A172 (cell line): ENCODE measurements at places on chromosomes 4 and X. TPM values are rescaled to one million over a fixed set of nuclear protein-coding genes. Genes with fewer than 3 reads are reported as not detected.
A peak's percentile ranks its signal among the peaks of the same experiment; 100 is the strongest.

SPANXB1 gene
- 5.3 and 5.5 TPM in 2 replicates for total RNA-seq

GRCh38 chr4:163762741-163763140 lies 268.3 kb downstream of the TMA16 start:
- DNase-seq, result no peak

GRCh38 chr4:23070848-23071570 lies 378.3 kb downstream of the GBA3 start:
- DNase-seq, result no peak

- no peak for DNase-seq
These were observed 237.2 kb downstream of the IL1RAPL2 start for GRCh38 chrX:104803219-104803618.

DNA sequence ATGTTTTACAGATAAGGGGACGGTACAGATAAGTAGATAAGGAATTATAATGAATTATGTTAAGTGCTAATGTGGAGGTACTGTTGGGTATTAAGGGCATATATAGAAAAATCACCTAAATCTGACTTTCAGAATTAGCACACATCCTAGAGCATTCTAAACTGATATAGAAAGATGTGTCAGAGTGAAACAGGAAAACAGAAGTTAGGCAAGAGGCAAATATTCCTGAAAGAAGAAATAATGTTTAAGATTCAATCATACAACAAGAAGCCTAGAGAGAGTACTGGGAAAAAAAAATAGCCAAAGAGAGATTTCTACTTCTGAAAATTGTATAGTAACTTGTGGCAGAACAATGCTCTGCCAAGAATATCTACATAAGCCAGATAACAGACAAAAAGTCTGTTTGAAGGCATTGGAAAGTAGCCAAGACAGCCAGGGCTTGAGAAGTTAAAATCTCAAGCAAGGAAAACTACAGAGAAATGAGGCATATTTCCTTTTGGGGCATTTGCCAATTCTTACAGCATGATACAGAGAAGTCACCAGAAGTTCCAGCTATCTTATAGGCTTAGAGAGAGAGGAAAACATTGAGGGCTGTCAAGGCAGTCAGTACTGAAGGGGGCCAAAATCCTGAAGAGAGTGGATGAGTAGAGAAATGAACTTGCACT lies 646.0 kb downstream of the RPA4 start:
- DNase-seq, result no peak

DNA sequence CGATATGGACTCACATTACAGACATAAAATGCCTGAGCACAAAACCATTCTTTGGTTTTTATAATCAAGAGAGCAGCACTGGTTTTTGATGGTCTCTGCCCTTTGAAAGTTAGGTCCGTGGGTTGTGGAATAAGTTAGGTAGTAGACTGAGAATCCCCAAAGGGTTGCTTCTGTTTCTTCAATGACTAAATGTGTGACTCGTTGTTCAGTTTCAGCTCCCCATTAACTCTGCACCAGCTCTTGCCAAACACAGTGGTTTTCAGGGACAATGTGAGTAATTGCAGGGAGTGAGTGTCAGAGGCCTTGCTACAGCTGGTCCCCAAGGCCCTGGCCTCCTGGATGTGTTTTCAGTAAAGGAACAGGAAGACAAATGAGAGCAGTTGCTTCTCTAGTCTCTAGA lies 24.8 kb downstream of the SMIM20 start:
- DNase-seq, result no peak

SPOCK3 gene
- total RNA-seq, result 0.19 and 0.26 TPM in 2 replicates

RBMXL3 gene
- total RNA-seq, result not detected in 2 replicates

PNMA6A gene
- total RNA-seq, result 3.5 and 4.1 TPM in 2 replicates

CLNK gene
- not detected in 2 replicates for total RNA-seq

- DNase-seq, result peak; percentile 29
These were observed 121.1 kb upstream of the NDST4 start for GRCh38 chr4:115234405-115235093.

IL1RAPL1 gene
- 14.9 and 15.5 TPM in 2 replicates for total RNA-seq

NOA1 gene
- total RNA-seq, result 11.0 and 12.0 TPM in 2 replicates

DNA sequence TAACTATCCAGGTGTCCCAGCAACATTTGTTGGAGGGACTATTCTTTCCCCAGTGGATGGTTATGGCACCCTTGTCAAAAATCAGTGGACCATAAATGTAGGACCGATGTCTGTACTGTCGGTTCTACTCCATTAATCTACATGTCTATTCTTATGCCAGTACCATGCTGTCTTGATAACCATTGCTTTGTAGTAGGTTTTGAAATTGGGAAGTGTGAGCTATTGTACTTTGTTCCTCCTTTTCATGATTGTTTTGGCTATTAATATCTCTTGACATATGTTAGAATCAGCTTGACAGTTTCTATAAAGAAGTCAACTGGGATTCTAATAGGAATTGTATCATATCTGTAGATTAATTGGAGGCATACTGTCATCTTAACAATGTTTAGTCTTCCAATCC lies 112.7 kb downstream of the HNRNPD start:
- no peak for DNase-seq

DNA sequence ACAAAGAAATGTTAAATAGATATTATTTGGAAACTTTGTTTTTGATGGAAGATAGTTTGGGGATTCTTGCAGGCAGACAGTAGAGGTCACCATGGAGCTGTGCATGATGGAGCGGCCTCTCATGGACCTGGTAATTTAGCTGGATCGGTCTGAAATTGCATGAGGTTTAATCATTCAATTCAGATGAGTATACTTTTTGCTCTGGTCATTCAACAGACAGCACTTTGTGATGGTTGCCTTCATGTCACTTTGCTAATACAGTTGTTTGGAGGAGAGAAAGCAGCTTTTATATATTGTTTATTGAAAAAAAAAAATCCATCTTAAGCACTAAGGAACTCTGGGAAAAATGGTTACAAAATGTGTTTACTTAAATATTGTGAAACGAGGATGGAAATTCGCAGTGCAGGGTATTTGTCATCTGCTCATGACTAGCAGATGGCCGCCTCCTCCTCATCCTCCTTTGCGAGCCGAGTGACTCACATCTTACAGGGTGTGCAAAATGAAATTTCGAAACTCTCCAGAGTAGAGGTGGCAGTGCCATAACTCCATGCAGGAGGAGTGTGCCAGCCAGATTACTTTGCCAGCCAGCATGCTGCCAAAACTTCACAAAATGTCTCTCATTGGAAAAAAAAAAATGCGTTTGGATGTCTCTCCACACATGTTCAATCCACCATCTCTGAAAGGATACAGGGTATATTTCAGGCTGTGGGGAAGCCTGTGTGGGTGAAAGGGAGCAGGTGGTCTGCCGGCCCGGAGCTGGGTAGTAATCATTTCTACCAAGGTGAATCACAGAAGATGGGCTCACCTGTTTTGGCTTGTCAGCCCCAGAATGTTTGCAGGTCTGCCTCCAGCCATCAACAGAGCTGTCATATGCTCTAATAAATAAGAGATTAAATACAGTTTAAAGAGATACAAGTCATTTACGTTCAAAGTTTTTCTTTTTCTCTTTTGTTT lies 314.9 kb upstream of the DIPK2B start:
- peak; percentile 90 for DNase-seq

APLN gene
- total RNA-seq, result 0.31 and 0.65 TPM in 2 replicates

DNA sequence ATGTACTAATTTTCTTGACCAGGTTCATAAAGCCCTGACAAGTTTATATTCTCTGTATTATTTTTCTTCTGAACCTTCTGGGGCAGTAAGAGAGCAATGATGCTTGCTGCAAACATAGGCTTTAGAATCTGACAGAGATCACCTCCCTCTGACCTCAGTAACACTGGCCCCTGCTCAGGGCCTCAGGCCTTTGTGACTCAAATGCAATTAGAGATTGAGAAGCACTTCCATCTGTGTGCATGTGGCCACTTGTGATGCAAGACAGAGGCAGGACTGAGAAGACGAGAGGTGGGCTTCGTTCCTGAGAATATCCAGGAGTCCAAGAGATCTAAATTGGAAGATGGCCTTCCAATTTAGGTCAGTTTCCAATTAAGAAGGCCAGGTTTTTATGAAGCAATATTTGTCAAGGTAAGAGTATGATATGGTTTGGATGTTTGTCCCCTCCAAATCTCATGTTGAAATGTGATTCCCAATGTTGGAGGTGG lies 82.8 kb upstream of the VEGFC start:
- no peak for DNase-seq

DNA sequence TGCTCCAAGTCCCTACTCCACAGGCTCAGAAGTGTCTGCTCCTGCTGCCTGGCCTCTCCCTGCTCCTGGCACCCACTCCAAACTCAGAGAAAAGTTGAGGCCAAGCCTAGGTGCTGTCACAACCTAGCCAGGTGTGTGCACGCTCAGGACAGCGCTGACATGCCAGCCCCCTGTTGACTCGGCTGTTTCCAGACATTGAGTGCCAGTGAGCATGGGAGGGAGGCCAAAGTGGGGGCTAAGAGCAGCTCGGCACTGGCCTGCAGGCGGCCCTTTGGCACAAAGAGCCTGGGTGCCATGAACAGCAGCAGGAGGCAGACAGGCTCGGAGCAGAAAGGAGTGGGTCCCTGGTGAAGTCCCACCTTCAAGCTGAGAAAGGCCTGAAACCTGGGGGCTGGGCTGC lies 79.6 kb upstream of the DDX60 start:
- DNase-seq, result no peak

CTSO gene
- 14.1 and 14.6 TPM in 2 replicates for total RNA-seq

- DNase-seq, result no peak
These were observed 21.1 kb downstream of the CORIN start for GRCh38 chr4:47816748-47817147.

GRCh38 chr4:149973181-149973580 lies 105.1 kb upstream of the DCLK2 start:
- DNase-seq, result no peak

DNA sequence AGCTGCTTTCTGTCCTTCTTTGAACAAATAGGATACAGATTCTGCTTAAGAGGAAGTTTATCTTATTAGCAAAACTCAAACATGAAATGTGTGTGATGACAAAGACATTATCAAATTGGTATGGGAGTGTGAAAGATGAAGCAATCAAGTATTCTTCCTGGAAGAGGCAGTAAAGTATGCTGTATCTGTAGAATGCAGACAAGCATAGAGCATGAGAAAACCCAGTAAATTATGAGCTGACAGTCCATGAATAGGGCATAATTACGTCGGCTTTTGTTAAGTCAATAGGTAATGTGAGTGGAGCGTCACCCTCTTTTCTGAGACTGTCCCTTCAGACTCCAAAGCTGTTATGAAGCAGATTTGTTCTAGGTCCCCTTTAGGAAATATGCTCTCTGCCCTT lies 458.6 kb upstream of the NWD2 start:
- DNase-seq, result no peak

- no peak for DNase-seq
These were observed 125.2 kb upstream of the TRAM1L1 start for GRCh38 chr4:117210551-117210950.

DNA sequence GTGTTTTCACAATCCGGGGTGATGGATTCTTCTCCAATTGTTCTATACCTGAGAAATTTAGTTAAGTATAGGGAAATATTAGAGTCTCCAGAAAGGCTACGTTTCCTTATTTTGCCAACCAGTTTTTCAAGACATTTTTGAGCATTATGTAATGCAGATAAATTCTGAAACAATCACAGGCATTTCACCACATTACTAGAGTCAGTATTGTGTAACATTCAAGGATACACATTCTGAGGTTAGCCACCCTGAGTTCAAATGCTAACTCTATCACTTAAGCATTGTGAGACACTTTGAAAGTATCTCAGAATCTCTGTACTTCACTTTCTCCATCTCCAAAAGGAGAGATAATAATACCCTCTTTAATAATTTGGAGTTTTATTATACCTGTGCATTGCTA lies 10.6 kb downstream of the SULT1B1 start:
- DNase-seq, result no peak

FLNA gene
- total RNA-seq, result 2,064 and 2,561 TPM in 2 replicates

- no peak for DNase-seq
These were observed 177.5 kb upstream of the NUDT10 start for GRCh38 chrX:51155157-51155556.

- DNase-seq, result no peak
These were observed 1051.7 kb downstream of the C4orf33 start for GRCh38 chr4:130147641-130148040.

DNA sequence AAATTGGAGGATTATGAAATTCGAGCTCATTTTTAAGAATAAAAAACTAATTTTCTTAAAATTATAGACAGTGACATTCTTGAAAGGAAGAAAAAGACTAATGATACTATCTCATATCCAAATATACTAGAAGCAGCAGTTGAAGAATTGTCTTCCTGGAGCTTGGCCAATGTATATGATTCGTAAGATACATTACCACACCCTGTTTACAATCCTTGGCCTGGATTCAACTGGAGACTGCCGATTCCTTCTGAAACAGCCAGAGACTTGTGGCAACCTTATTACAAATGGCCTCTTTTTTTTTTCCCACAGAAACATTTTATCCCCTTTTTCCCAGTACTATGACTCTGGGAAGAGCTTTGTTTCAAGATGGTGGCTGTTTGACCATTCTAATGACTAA lies 571.2 kb upstream of the FAT1 start:
- DNase-seq, result peak; percentile 15

FAAH2 gene
- not detected in 2 replicates for total RNA-seq

FOXP3 gene
- not detected in 2 replicates for total RNA-seq

- DNase-seq, result peak; percentile 33
These were observed 183.7 kb downstream of the SPATA18 start for GRCh38 chr4:52234561-52235440.

DNA sequence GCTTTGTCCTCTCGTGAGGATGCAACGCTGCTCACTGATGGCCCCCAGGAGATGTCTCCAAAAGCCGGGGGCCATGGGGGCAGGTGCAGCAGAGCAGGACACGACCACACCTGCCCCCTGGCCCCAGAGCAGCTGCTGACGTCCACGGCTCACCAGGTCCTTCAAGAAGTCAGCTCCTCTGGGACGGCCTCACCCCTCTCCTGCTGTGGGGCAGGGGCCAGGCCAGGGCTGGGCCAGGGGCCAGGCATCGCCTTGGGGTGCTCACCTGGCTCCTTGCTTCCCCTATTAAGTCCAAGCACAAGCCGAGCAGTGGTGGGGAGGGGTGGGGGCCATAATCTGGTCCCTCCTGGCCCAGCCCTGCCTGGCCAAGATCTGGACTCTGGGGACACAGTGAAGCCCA lies 28.6 kb upstream of the MXD4 start:
- no peak for DNase-seq

GPRASP2 gene
- 10.2 and 12.2 TPM in 2 replicates for total RNA-seq

GRCh38 chrX:151488677-151489076 lies 74.8 kb upstream of the PASD1 start:
- DNase-seq, result peak; percentile 5

WDR45 gene
- 47.5 and 64.6 TPM in 2 replicates for total RNA-seq

DNA sequence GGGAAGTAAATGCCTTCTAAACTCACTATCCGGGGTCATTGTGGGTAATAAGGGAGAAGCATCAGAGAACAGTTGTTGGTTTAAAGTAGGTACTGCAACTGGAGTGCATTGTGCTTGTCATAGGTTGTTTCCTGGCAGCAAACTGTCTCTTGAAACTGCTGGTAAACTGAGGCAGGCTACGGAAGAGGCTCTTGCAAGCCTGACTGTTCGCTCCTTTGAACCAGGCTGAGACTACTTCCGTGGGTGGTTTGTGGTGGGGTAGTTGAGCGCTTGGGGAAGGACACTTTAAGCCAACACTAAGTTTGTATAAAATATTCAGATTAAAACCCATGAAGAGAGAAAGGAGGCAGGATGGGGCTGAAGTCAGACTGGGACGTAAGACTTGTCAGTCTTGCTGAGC lies 45.2 kb upstream of the WDR1 start:
- DNase-seq, result no peak
